ENCODE measurements at places on chromosomes 3 and 15.

GRCh38 chr3:184176377-184177330, 2.0 kb downstream of the AP2M1 start:
- DNase-seq, result no peak

DNA sequence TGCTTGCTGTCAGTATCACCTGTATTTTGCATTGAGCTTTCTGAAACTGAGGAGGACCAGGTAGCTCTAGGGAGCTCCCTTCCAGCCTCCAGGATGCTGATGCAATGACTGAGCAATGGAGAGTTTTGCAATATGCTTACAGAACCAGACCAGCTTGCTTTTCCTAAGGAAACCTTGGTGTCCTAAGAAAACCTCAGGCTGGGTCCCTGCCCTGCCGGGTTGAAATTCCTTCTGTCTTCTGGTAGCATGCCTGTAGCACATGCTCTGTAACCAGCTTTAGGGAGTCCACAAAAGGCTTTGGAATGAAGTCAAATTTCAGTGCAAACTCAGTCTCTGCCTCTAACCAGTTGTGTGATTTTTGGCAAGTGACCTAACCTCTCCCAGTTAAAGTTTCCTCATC, 65.8 kb upstream of the GSK3B start:
- no peak for DNase-seq

DNA sequence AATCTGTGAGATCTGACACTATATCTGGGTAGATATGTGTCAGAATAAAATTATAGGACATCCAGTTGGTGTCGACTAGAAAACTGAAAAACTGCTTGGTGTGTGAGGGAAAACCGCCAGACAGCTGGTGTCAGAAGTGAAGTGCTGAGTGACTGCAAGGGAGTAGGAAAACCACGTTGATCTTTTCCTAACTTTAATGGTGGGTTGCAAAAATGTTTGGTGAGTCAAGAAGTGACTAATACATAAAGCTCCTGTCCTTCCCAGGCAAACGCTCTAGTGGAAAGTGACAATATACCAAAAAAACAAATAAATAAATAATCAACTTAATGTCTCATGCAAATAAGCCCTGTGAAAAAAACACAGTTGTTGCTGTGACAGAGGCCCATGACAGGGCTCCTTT, 7.3 kb upstream of the CD96 start:
- DNase-seq, result no peak

DNA sequence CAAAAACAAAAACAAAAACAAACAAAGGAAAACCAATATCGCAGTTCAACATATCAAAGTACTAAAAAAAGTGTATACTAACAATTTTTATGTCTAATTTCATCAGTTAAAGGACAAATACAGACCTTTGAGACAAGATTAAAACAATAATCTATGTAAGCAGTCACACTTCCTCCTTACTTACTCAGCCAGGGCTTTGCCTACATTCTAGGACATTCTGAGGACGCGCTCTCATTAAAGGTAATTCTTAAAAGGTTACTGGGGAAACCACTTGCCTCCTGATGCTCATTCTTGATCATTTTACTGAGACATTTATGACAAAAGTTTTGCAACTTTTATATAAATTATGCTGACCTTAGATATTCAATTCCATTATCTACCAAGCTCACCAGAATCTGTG, 93.4 kb downstream of the CBLB start:
- DNase-seq, result no peak

DNA sequence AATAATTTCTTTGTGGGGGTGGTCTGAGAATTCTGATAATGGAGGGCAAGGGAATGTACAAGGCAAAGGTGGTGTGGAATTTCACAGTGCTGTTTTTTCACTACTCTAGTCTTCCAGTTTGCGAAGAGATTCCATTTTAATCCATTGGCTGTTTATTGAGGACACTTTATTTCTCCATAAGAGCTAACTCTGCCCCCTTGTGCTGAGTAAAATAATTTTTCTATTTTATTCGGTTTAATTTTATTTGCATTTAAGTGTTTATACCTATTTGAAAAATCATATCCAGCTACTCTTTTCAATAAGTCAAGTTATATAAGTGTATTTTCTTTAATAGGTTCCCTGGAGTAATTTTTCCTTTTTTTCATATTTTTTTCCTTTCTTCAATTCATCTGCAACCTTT, 840.1 kb downstream of the TUSC7 start:
- DNase-seq, result no peak

DNA sequence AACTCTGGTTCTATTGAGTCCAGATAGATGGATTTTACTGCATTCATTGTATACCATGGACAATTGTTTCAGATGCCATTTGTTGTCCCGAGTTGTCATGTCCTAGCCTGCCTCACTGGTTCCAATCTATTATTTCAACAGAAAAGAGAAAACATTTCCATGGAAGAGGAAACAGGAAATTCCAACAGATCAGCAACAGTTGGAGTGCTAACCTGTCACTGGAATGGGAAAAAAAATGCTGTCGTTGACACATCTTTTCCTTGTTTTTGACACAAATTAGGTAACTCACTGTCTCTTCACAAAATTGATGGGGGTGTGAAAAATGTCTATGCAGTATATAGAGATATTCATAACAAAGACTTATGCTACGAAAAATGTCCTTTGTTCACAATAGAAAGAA, 432.0 kb upstream of the TBL1XR1 start:
- DNase-seq, result no peak

DNA sequence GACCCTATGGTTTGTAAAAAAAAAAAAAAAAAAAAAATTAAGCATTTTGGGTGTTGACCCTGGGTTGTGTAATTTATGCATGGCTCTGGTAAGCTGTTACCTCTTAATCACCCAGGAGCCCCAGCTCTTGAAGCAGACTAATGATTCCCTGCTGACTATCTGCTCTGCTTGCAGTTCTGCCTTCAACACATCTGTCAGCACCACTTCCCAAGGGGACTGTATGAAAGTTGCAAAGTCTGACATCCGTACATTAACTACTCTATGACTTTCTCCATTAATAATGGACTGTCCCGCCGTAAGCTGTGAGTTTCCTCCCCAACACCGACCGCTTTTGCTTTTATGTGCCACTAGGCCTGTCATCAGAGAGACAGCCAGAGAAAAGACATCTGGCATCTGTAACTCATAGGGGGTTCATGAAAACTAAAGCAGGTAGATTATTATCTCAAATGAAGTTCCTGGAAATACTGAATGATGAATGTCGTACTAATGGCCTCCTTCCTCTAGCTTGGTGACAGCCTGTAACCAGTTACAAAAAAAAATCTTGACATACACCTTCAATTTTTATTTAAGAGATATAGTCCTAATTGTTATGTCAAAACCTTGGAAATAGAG, 271.5 kb downstream of the IL5RA start:
- no peak for DNase-seq

- DNase-seq, result no peak
Measured at GRCh38 chr15:59242649-59243048, 36.0 kb downstream of the LDHAL6B start.

- no peak for DNase-seq
Measured at GRCh38 chr3:171718493-171719185, 91.6 kb downstream of the PLD1 start.

DNA sequence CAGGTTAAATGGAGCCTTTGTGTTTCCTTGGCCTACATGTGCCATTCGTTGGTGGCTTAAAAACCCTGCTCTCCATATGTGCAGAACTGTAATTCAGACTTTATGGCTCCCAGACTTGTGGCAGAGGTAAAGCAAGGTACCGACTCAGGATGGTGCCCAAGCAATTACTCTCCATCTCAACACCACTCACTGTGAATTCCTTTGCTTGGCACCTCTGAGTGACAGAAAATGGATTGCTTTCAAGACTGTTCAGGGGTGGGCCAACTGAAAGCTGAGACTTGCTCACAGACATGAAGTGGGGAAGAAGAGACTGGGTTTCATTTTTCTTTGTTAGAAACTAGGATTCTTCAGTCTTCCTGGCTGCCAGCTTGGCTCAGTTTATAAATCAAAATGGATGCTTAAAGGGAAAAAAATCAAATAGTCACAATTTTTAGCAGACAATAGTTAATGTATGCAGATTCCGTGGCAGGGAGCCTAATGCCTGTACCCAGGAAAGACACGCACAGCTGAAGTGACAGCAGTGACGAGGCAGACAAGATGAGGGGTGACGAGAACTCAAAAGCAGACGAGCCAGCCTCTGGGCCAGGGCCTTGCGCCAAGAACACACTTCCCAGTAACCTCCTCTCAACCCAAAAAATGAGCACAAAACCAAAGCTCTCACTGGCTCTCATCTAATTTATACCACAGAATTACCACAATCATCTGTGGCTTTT, 207.9 kb upstream of the SLC2A2 start:
- no peak for DNase-seq

DNA sequence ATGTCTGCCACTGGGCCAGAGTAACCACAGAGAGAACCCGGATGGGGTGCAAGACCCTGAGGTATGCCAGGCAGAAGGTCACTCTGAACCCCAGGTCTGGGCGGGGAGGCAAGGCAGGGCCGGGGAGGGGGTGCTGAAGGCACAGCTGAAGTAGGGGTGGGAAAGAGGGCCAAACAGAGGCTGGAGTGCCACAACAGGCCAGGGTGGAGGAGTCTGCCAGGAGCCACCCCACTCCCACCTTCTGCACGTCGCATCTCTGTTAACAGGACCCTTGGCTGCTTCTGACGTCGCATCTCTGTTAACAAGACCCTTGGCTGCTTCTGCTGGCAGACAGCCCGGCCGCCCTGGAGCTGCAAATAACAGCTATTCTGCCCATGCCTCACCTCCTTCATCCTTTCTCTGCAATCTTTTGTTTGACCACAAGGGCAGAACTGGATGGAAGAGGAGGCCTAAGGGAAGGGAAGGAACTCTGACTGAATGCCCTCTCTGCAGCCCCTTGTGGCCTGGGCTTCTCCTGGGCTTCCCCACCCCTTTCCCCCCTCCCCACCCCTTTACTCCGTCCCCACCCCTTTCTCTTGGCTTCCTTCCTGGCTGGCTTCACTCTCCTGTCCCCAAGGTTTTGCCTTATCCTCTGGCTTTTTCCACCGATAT, 20.6 kb upstream of the FBLN2 start:
- DNase-seq, result no peak

DNA sequence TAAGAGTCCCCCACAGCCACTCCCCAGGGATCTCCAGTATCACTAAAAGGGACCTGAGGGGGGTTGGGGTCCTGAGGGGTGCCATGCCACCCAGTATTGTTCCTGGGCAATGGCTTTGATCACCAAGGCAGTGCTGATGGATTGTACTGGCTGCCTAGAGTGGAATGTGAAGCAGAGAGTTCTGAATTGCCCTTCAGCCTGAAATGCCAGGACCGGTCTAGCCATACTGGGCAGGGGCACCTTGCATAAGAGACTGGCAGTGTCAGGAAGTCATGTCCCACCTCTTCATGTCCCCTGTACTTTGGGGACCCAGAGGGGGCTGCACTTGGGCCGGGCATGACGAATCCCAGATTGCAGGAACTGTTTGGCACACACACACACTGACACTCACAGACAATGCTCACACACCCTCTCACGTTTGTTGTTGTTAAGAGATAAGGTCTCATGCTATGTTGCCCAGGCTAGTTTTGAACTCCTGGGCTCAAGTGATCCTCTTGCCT, 4.5 kb upstream of the TKT start:
- DNase-seq, result no peak

- DNase-seq, result no peak
Measured at GRCh38 chr3:56688191-56688590, 5.1 kb upstream of the TASOR start.

GRCh38 chr3:65878831-65879230, 159.9 kb downstream of the MAGI1 start:
- no peak for DNase-seq

All from activated naive CD4-positive, alpha-beta T cell (primary cell).